ENCODE measurements at places on chromosomes 3 and 15. TPM values are rescaled to one million over a fixed set of nuclear protein-coding genes. Genes with fewer than 3 reads are reported as not detected.

PPP1R14D gene
- not detected for total RNA-seq

EPHB3 gene
- total RNA-seq = 8.5 TPM

SCAMP5 gene
- total RNA-seq = 6.3 TPM

HRH1 gene
- 34.6 TPM for total RNA-seq

FBXW12 gene
- not detected for total RNA-seq

SLC51A gene
- not detected for total RNA-seq

COPS2 gene
- 181 TPM for total RNA-seq

TMEM108 gene
- not detected for total RNA-seq

CACNA2D3 gene
- total RNA-seq = 17.7 TPM

GOLGA8H gene
- 1.4 TPM for total RNA-seq

Data from articular chondrocyte of knee joint (primary cell).